ENCODE measurements at places on chromosomes 7 and 10.

DNA sequence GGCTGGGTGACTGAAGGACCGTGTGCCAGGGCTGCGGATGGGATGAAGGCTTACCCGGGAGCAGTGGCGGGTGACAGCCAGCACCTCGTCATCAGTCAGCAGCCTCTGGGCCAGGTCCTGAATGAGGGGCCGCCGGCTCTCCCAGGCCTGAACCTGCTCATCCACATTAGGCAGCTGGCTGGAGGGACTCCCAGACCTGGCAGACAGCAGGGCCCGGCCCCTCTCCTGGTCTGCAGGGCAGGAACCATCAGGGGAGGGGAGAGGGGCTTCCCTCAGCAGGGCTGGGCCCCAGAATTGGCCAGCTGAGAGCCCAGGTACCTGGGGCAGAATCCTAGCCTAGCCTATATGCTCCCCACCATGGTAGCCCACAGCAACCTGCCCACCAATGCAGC lies 15.4 kb downstream of the PDZD7 start:
- no peak for DNase-seq

DNA sequence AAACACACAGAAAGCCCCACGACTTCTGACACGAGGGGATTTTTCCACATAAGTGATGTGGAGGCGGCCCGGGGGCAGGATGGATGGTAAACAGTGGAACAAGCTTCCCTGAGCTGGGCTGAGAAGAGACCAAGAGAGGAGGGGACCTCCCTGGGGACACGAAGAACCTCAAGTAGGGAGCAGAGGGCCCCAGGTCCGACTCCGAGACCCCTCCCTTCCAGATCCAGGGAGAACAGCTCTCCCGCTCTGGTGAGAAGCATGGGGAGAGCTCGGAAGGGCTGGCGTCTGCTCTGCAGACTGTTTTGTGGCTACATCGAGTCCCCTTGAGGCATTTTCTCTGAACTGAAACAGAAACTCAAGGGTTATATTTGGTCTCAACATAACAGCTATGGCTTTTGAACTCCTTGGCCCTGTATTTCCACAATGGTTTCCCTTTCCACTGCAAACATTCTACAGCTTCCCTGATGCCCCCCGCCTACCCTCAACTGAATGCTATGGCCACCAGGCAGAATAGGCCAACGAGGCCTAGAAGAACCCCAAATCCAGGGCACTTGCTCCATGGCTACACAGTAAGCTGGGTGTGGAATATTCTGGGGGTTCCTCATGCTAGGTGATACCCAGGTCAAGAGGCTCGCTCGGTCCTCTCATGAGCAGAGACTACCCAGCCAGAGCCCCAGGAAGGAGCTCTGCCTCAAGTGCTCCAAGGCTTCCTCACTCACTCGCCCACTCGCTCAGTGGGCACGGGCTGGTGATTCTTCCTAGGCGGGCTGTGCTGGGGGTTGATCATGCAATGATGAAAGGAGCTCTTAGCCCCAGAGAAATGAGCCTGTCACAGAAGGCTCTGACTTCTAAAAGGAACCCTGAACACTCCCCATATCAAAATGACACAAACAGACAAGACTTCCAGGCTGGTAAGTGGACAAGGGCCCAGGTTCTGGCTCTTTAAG lies 47.5 kb downstream of the FAM53B start:
- DNase-seq, result no peak

GRCh38 chr7:37089972-37090371 lies 358.7 kb downstream of the ELMO1 start:
- DNase-seq, result no peak

DNA sequence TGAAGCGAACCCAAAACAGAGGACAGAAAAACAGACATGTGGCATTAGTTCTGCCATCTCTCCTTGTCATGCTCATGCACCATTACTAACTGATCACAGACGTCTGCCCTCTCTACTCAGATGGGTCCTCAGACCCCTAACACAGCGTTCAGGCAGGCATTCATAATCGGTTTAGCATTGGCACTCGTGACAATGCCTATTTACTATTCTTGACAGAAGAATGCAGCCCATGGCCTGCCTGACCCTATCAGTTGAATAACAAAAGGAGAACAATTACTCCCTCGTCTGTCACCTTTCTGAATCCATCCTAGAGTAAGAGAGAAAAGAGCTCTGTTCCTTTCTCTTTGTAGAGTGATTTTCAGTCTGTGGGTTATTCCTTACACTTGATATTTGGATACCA lies 194.6 kb upstream of the PHYHIPL start:
- DNase-seq, result no peak

- DNase-seq, result no peak
Measured at GRCh38 chr10:112687647-112688046, 240.6 kb downstream of the VTI1A start.

GRCh38 chr7:127114742-127115265 lies 137.9 kb downstream of the GRM8 start:
- DNase-seq, result no peak

GRCh38 chr10:79031723-79032122 lies 37.0 kb upstream of the ZMIZ1 start:
- no peak for DNase-seq

- DNase-seq, result peak; percentile 56
Measured at GRCh38 chr7:140981951-140982350, 32.8 kb downstream of the MRPS33 start.

All from suppressor macrophage treated with lipopolysaccharide for 4 hours (primary cell).